Stimulated activated CD8-positive, alpha-beta memory T cell treated with anti-CD3 and anti-CD28 coated beads, Interleukin-2, amount 100 ng/mL, for 48 hours (primary cell): ENCODE measurements at places on chromosomes 6 and 20.
A peak's percentile ranks its signal among the peaks of the same experiment; 100 is the strongest.

DNA sequence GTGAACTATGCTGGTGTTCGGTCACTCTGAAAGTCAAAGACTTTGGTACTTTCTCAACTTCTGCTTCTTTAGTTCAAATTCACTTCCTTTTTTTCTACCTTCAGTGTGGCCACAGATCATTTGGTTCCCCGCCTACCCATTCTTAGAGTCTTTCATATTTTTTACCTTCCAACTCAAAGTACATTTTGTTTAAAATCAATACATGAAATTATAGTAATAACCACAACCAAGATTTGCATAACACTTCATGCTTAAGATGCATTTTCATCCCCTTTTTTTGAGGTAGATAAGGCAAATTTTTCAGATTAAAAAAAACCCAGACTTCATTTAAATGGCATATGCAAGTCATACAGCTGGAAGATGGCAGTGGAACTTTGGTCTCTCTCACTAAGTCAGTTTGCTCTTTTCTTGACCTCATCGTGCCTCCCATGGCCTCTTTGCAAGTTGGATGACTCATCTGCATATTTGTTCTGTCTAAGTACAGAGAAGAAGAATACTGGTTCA, 11.9 kb upstream of the CNR1 start:
- no peak for DNase-seq

GRCh38 chr6:125748406-125749172, 843 bp upstream of the HEY2 start:
- no peak for DNase-seq

- DNase-seq: no peak
Observed at GRCh38 chr6:132079286-132079685, 128.1 kb upstream of the CCN2 start.

DNA sequence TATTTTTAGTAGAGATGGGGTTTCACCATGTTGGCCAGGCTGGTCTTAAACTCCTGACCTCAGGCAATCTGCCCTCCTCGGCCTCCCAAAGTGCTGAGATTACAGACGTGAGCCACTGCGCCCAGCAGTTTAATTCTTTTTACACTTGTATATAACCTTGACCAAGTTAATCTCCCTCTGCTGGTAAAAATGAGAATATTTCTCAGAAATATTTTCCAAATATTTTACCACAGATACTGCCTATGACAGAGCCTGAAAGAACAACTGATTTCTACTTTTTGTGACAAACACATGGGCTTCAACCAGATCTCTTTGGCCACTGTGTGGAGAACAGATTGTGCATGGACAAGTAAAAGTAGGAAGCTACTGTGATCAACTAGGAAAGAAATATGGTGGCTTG, 21.2 kb upstream of the NHSL1 start:
- no peak for DNase-seq

DNA sequence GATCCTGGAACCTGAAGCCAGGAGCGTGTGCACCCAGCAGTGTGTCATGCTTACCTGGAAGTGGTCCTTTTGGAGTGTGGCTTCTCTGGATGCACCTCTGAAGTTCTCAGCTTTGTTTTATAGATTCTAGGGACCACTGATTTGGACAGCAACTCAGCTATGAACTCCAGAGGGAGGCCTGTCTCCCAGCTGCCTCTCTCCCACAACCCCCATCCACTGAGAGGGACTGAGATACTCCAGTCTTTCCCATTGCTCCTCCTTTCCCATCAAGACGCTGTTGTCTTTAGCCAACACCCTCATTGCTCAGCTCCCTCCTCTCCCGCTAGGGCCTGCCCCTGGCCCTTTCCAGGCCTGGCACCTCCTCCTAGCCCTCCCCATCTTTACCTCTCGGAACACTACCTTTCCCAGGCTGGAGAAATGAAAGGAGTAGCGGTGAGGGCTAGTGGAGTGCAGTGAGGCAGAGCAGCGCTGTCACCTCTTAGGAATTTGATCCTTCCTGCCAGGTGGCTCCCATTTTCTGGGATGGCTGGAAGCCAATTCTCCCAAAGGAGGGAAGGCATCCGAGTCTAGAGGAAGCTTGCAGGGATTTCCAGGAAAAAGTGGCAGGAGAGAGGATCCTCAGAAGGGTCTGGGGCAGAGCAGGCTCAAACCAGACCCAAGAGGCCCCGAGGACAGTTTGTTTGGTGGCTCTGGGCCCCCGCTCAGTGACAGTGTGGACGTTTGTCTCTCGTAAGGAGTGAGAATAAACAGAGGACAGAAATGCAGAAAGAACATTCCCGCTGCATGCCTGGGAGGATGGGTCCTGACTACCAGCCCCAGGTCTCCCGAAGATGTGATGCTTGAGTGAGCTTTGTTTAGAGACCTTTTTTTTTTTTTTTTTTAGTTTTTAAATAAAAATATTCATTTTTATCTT, at the start of gene LRRN4:
Gene LRRN4, minus strand, starts transcription at position 285 of the 913 bp plus-strand sequence. CDS start 1,261 bp downstream, outside the sequence.
- no peak for DNase-seq

DNA sequence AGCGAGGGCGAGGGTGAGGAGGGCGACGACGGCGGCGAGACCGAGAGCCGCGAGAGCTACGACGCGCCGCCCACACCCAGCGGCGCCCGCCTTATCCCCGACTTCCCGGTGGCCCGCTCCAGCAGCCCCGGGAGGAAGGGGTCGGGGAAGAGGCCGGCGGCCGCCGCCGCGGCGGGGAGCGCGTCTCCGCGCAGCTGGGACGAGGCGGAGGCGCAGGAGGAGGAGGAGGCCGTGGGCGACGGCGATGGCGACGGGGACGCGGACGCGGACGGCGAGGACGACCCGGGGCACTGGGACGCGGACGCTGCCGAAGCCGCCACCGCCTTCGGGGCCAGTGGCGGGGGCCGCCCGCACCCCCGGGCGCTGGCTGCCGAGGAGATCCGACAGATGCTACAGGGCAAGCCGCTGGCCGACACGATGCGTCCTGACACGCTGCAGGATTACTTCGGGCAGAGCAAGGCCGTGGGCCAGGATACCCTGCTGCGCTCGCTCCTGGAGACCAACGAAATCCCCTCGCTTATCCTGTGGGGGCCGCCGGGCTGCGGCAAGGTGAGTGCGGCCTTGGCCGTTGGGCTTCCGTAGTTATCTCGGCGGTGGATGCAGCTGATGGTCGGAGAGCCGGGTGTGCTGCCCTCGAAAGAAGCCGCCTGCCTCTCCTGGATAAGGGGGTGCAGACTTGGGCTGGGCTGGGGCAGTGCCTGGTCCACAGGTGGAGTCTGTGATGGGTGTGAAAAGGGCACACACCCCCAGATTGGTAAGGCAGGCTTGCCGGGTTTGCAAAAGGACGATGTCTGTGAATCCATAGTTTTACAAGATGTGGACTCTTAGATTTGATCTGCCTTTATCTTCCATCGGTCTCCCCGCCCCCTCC, 938 bp downstream of the WRNIP1 start:
- DNase-seq: peak; percentile 20

DNA sequence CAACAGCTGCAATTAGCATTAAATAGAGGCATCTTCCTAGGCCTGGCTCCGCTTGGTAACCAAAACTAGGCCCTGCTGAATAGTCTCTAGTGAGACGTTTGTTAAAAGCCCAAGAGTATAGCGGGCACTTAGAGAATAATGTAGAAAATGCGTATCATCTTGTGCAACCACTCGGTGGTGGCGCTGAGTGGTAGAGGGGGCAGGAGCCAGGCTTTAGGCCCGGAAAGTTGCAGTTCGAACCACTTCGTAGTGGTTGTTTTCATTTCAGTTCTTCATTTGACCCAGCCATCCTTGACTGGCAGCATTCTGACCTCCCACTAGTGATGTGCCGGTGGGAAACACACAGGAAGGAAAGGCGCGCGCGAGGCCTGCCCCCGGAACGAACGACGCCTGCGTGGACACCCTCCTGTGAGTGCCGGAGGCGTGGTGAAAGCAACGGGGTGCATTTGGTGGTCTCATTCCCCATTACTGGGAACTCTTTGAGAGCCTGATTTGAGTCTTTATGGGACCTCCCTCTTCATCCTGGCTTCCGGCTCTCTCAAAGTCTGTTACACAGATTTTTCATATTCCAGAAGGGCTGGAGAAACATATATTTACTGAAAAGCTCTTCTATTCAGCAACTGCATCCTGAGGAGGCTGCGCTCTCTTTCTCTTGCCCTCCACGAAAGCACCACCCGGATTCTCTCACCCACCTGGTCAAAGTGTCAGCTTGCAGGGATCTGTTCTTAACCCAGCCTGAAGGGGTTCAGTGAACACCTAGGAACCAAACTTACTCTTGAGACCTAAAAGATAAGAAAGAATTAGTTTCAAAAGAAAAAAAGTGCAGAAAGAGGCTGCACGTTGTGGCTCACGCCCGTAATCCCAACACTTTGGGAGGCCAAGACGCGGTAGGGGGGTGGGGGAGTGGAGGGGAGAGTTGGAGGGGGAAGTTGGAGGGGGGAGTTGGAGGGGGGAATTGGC, 18.2 kb downstream of the GPX5 start:
- DNase-seq: peak; percentile 21
